ENCODE measurements at places on chromosomes 3 and 15.

- DNase-seq: no peak
Measured at GRCh38 chr15:45111390-45112142, 2.4 kb downstream of the DUOX2 start.

DNA sequence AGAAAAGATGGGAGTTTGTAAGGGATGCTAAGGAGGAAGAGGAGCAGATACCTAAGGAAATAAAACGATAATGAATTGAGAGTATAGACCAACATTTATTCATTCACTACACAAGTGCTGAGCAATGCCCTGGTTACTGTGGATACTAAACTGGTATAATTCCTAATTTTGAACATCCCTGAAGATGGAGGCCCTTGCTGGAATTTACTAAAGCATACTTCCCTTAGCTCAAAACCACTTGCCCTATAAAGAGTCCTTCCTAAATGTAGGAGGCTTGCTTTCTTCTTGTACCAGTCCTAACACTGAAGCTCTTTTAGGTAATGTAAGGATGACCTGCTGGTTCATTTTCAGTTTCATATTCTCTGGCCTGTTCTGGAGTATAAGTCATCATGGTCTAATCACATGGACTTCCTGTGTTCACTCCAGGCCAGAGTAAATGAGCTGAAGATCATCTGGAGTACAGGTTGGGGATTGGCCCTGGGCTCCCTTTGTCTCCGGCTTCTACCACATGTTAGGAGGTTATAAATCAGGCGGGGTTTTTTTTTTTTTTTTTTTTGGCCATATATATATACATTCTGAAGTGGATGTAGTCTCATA lies 40.1 kb upstream of the MTMR10 start:
- DNase-seq: no peak

DNA sequence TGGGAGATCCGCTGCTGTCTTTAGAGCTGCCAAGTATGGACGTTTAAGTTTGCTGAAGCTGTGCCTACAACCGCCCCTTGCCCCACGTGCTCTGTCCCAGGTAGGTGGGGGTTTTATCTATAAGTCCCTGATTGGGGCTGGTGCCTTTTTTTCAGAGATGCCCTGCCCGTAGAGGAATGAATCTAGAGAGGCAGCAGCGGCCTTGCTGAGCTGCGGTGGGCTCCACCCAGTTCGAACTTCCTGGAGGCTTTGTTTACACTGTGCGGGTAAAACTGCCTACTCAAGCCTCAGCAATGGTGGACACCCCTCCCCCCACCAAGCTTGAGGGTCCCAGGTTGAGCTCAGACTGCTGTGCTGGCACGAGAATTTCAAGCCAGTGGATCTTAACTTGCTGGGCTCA lies 83.4 kb upstream of the FGF7 start:
- DNase-seq: no peak

GRCh38 chr3:122231465-122232157 lies 48.1 kb downstream of the CASR start:
- no peak for DNase-seq

GRCh38 chr3:47054412-47054811 lies 74.9 kb downstream of the NBEAL2 start:
- DNase-seq: no peak

- no peak for DNase-seq
Measured at GRCh38 chr3:43153216-43154083, 47.6 kb upstream of the POMGNT2 start.

DNA sequence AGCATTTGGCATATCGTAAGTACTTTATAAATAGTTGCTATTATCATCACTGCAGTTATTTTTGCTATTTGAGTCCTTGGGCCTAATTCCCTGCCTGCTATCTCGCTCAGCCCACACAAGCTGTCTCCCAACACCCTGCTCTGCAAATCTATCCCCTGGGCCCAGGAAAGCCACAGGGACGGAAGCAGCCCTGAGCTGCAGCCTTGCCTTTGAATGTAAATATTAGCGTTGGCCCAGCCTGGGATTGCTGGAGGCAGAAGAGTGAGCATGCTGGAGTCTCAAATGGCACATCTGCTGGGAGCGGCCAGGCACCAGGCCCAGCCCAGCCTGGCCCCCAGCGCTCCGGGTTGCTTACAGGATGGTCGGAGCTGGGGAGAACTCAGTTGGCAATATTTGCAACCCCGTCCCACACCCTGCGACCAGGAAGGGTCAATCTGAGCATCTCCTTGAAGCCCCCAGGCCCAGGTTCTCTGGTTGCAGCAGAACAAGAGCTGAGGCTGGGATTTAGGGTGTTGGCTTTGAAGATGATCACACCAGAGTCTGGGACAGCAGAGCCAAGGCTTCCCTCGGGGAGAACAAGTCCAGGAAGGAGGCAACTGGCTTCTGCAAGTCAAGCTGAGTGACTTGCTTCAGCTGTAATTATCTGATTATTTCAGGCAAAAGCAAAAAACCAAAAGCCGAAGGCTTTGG lies 529.6 kb downstream of the SHQ1 start:
- no peak for DNase-seq

- DNase-seq: no peak
Measured at GRCh38 chr3:32857921-32858320, 40.1 kb downstream of the TRIM71 start.

DNA sequence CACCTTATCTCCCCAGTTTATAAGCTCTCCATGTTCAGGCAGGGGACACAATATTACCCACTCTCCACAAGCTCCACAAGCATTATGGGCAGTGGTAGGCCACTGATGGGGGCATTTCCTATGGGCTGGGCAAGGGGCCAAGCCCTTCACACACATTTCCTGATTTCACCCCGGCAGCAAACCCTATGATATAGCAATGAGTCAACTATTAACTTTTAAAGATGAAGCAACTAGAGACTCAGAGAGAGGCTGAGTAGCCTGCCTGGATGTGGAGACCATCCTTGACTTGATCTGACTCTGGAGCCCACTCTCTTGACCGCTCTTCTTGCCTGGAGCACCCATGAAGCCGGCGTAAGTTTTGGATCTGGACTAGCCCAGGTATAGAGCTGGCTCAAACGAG lies 27.4 kb downstream of the FOXL2NB start:
- DNase-seq: no peak

Measured in activated B cell treated with CpG ODN at 0.5 μM for 24 hours (primary cell).